ENCODE measurements at places on chromosomes 1 and 21.
A peak's percentile ranks its signal among the peaks of the same experiment; 100 is the strongest.

DNA sequence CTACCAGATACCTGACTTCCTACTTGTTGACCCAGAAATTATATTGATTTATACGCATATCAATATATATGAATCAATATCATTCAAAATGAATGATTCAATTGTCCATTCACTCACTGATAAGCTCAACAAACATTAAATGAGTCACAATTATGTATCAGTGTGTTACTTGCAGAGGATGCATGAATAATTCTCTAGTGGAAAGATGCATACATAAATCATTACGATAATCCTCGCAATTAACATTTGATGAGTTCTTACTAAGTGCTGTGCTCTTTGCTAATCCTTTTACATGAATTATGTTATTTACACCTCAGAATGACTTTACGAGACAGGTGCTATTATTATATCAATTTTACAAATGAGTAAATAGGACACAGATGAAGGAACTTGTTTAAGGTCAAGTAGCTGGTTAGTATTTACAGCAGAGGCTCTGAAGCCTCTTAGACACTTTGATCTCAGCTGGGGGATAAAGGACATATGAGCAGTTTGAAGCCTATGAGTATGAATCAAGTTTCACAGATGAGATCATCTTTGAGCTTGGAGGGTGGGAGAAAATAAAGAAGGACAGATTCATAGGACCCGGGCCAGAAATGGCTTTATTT is 112.8 kb upstream of the ADAMTS5 start:
- no peak for DNase-seq

GRCh38 chr21:42299324-42300044 is 15.7 kb downstream of the TFF3 start:
- no peak for DNase-seq

DNA sequence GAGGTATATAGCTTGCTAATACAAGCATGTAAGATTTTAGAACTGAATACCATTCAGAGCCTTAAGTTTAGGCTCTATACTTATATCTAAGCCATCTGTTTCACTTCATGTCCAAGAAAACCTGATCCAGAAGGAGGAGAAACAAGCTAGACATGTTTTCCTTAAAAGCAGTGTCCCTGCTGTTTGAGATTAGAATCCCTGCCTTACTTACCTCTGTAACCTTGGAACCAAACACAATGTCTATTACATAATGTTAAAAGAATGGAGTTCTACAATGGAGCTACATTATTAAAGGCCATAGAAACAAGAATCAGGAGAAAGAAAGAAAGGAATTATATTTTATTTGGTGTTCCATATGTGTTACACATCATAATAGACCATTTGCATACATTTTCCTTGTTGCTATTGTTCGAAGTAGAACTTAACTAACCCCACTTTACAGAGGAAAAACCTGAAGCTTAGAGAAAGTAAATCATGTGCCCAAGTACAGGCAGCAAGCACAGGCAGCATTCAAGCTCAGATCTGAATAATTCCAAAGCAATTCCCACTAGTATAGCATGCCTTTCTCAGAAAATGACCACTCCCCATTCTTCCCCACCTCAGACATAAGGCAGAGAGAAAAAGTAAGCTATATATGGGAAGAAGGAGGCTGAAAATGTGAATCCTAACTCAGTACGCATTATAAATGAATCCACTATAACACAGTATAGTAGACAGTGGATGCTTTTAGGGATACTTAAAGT is 380.1 kb upstream of the SPAG17 start:
- no peak for DNase-seq

GRCh38 chr1:7375781-7376660 is 395.1 kb upstream of the VAMP3 start:
- no peak for DNase-seq

- DNase-seq: no peak
These were observed 29.3 kb downstream of the IFNGR2 start for GRCh38 chr21:33432496-33432895.

DNA sequence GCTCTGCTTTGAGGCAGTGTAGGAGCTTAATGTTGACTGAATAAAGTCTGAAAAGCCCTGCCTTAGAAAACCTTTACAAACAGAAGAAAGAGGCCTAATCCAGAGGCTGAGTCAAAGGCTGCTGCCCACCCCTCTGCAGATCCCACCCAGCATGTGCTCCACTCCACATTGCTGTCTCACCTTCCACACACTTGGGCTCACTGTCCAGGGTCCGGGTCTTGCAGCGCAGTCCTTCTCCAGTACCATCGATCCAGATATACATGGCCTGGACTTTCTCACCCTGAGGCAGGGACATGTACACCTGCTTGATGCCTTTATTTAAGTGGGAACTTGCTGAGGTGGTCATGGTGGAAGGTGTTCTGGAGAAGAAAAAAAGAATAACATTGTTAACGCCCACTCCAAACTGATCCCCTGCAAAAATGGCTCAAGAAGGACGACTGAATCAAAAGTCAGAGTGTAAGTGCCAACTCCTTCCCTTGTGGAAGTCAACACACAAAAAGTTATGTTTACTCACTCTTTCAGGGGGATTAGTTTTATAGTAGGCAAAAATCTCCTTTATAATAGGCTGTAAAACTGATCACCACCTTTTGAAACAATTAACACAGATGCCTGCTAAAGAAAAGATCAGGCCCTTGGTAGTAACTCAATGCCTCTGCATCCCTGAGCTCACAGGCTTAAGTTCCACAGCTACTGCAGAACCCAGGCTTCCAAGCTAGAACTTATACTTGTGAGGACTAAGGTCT is 3.0 kb downstream of the GLUL start:
- DNase-seq: no peak

GRCh38 chr1:168146626-168147025 is 9.9 kb upstream of the GPR161 start:
- DNase-seq: no peak

DNA sequence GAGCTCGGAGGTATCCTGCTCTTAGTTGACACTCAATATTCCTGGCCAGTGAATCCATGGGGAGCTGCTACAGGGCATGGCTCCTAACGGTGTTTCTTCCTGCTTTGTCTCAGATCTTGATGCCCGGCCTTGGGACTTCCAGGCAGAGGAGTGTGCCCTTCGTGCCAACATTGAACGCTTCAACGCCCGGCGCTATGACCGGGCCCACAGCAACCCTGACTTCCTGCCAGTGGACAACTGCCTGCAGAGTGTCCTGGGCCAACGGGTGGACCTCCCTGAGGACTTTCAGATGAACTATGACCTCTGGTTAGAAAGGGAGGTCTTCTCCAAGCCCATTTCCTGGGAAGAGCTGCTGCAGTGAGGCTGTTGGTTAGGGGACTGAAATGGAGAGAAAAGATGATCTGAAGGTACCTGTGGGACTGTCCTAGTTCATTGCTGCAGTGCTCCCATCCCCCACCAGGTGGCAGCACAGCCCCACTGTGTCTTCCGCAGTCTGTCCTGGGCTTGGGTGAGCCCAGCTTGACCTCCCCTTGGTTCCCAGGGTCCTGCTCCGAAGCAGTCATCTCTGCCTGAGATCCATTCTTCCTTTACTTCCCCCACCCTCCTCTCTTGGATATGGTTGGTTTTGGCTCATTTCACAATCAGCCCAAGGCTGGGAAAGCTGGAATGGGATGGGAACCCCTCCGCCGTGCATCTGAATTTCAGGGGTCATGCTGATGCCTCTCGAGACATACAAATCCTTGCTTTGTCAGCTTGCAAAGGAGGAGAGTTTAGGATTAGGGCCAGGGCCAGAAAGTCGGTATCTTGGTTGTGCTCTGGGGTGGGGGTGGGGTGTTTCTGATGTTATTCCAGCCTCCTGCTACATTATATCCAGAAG is 16.7 kb downstream of the ALX3 start:
- no peak for DNase-seq

- DNase-seq: no peak
These were observed 54.9 kb downstream of the DPT start for GRCh38 chr1:168673974-168674683.

GRCh38 chr1:65795311-65795710 is 2.6 kb downstream of the PDE4B start:
- DNase-seq: no peak

DNA sequence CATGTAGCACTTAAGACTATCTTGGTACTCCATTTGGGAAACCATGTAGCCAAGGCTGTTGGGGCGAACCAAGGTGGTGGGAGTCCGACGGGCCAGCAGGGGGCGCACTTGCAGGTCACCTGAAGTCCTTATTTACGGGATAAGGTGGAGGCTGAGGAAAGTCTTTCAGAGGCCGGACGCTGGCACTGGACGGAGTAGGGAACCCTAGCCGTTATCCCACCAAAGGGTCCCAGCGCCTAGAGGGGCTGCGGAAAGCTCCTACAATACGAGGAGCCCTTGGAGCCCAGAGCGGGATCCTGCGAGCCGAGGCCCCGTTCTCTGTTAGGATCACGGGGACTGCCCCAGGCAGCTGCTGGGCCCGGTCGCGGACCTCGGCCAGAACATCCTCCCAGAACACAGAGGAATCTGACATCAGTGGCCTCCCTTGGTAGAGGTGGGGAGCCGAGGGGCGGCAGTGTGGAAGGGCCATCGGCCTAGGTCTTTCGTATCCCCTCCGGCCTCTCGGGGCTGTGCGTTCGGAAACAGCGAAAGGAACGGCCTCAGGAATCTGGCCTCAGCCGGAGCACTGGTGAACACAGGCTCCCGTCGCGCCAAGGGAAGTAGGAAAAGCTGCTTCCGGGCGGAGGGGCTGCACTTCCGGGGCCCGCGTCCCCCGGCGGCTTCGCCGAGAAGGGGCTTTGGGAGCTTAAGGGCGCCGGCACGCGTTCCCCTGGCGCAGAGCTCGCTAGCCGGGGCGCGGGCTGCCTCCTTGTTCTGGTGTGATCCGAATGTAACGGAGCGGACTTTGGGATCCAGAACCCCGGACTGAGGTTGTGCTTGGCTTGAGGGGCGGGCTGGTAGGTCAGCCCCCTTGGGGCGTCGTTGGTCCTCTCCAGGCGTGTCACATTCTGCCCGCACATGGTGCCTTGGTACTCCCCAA is 29.9 kb upstream of the RPTN start:
- peak; percentile 35 for DNase-seq

- DNase-seq: no peak
These were observed 41.7 kb upstream of the ECE1 start for GRCh38 chr1:21331752-21332478.

GRCh38 chr1:93078203-93078602 is 880 bp upstream of the MTF2 start:
- no peak for DNase-seq

DNA sequence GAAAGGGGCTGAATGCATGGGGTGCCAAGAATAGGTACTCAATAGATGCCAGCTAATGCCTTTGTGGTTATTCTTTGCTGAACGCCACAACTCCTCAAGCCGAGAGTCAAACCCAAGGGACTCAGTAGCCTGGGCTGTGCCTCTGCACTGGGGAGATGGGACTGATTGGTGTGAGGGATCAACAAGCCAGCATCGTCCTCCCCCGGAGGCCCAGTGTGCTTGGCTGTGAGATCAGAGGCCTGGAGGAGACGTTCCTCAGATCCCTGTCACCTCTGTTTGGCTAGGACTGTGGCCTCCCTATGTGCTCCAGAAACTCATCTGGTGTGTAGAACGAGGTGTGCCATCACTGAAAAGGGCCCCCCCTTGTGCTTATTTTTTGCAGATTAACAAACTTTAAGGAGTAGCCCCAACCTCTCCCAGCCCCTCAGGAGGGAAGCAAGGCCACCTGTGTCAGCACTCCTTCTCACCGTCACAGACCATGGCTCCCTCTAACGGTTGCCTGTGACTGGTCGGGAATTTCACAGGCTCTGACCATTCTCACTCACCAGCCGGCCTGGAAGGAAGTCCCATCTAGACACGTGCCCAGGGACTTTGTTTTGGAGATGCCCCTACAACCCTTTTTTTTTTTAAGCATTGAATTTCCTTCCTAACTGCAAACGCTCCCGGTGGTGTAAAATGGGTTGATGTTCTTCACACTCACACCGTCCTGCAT is 194.0 kb upstream of the VAMP3 start:
- no peak for DNase-seq

GRCh38 chr1:2414297-2414958 is 2.1 kb upstream of the PEX10 start:
- peak; percentile 65 for DNase-seq

DNA sequence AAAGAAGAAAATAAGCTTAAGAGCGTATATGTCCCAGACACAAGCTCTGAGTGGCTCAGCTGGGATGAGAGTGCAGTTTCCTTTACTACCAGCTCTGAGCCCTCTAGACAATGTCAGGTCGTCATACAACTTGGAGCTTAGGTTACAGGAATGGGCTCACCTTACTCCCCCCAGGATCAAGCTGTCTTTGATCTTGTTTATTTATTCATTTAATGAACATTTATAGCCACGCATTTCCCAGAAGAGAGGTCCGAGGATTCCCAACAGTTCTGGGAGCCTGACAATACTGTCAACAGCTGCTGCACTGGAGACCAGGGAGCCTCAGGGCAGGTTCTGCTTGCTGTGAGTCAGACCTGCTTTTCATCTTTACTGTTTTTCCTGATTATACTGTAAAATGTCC is 378.9 kb downstream of the PLPP3 start:
- DNase-seq: peak; percentile 5

- no peak for DNase-seq
These were observed 2.7 kb downstream of the STUM start for GRCh38 chr1:226551299-226551698.

DNA sequence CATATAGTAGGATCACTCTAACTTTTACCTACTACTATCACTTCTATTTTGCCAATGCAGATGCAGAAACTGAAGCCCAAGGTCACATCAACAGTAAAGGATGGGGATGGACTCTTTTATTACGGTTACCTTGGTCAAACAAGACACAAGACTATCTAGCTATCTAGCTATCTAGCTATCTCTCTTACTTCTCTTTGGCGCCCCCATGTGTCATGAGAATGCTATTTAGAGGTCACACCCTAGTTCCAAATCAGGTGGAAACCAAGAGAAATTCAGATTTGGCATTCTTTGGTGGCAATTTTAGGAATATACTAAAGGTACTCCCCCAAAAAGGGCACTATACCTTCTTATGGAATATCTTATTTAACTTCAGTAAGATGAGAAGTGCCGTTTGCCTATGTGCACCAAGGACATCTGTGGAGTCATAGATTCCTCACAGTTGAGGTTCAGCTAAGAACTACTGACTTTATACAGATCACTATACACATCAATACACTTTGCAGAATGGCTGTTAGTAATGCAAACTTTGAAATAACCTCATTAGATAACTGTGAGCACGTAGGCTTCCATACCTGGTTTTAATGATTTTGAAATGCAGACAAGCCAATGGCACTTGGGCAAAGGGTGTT is 6.7 kb downstream of the ZNF648 start:
- peak; percentile 32 for DNase-seq

GRCh38 chr1:21944733-21945073 is 7.6 kb upstream of the HSPG2 start:
- no peak for DNase-seq

GRCh38 chr21:29145852-29146453 is 15.5 kb downstream of the MAP3K7CL start:
- DNase-seq: no peak

- no peak for DNase-seq
These were observed 724 bp downstream of the ST7L start for GRCh38 chr1:112618114-112618720.

- no peak for DNase-seq
These were observed 4.6 kb downstream of the LMX1A start for GRCh38 chr1:165351863-165352441.
